MCF 10A (cell line): ENCODE measurements at places on chromosomes 5 and 9.

- no peak overlapping the region for H3K4me3 ChIP-seq
Measured at GRCh38 chr5:137696481-137696880, 39.4 kb downstream of the KLHL3 start.

DNA sequence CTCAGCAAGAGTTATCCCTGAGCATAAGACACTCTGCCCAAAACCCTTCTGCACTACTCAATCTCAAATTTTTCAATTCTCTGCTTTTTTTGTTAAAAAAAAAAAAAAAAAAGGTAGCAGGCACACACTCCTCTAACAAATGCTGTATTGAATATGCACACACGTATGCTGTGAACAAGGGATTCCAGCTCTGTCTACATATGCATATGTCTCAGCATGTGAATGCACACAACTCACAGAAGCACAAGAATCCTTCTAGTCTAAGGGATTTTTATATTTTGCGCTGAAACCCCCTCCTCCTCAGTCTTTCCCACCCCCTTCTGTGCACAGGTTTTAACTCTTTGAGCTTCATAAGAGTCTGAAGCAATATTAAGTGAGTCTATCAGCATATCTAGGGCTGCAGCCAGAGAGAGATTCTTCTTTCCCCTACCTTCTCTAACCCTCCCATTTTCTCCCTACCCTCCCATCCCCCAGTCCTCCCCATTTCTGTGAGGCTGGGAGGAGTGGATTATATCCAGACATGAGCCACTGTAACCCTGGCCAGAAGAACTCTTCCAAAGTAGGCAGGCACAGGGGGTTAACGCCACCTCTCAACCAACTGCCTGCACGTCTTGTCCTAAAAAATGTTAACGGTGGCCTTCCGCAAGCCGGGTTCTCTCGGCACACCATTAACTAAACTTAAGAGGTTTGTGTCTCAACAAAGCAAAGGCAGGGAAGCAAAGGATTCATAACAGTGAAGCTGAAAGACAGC is 1.0 kb downstream of the GABRB2 start:
- no peaks in the 10 kb centered on the region for H3K36me3 ChIP-seq
- H3K4me3 ChIP-seq = no peak overlapping the region
- DNase-seq = no peak
- peaks cover 11% of the 10 kb centered on the region for H3K4me1 ChIP-seq
- H3K27me3 ChIP-seq = peaks cover 87% of the 10 kb centered on the region

DNA sequence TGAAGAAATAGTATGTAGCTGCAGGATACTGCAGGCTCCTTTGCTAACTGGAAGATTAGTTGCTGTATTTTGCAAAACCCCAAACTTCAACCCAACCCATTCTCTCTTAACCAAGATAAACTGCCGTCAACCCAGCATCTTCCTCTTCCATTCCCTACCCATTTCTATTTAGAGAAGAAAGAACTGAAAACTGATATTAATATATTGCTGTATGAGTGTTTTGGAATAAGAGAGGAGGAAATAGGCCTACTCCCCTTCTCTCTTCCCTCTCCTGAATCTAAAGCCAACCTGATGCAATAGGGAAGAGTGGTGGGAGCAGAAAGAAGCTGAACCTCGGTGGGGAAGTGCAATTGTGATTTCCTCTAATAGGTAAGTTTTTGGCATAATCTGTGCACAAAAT is 83.7 kb downstream of the TMEM215 start:
- no peak overlapping the region for H3K4me3 ChIP-seq
- H3K36me3 ChIP-seq = no peaks in the 10 kb centered on the region
- H3K27me3 ChIP-seq = no peaks in the 10 kb centered on the region
- H3K27ac ChIP-seq = no peak overlapping the region
- no peaks in the 10 kb centered on the region for H3K4me1 ChIP-seq
- DNase-seq = no peak

DNA sequence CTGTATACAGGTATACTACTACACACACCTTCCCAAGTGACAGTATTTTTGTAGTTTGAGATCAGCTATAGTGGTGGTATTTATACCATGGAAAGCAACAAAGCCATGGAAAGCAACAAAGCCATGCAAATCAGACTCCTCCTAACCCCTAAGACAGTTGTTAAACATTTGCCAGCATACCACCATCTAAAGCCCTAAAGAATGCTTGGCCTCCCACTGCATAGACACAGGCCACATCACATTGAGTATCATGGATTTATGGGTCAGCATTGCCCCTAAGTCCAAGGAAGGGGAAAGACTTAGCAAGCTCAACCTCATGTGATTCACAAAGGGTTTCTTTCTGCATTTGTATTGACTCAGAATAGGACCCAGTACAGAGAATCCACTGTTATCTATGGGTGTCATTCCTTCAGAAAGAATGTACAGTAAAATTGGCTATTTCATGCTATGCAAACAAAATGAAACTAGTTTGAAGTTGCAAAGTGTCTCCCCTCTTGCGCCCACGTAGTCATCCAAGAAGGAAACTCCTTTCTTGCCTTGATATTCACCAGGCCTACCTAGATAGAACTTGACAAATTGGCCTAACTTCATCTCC is 70.4 kb upstream of the IQGAP2 start:
- no peaks in the 10 kb centered on the region for H3K4me1 ChIP-seq
- no peaks in the 10 kb centered on the region for H3K27me3 ChIP-seq
- H3K27ac ChIP-seq = no peak overlapping the region
- no peaks in the 10 kb centered on the region for H3K36me3 ChIP-seq

DNA sequence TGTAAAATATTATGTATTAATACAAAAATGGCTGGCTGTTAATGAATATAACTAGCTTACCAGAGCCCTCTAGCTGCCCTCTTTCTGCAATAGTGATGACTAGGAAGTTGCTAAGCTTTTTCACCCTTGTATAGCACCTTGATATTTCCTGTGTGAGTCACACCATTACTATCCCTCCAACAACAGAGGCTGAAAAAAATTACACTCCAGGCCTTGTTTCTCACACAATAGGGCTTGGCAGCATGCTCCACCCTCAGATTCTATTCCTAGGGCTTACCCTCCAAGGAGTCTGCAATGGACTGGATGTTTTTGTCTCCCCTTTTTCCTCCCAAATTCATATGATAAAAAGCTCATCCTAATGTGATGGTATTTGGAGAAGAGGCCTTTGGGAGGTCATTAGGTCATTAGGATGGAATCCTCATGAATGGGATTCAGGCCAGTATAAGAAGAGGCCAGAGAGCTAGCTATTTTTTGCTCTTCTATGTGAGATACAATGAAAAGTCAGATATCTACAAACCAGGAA is 184.6 kb upstream of the MAP1B start:
- H3K27me3 ChIP-seq = no peaks in the 10 kb centered on the region
- peaks cover 26% of the 10 kb centered on the region for H3K4me1 ChIP-seq
- H3K27ac ChIP-seq = peak overlapping the region; percentile 71
- no peak overlapping the region for H3K4me3 ChIP-seq
- peak; percentile 91 for DNase-seq

DNA sequence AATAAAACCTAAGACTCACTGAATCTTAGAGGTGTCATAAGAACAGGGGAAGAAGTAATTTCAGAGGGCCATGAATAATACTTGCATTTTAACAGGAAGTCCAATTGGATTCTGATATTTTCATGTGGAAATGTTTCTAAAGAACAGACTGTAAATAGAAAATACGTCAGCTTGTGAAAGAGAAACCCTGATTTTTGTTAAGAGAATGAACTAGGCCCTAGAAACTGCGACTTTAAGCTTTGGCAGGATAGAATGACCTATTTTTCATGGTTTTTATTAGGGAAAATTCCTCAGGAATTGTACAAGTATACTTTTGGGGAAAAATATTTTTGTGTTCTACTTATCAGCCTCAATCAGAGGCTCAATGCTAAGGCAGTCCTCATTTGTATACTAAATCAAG is 215.5 kb upstream of the ACTBL2 start:
- H3K27me3 ChIP-seq = no peaks in the 10 kb centered on the region
- no peaks in the 10 kb centered on the region for H3K36me3 ChIP-seq
- no peak for DNase-seq
- H3K27ac ChIP-seq = no peak overlapping the region
- peaks cover 21% of the 10 kb centered on the region for H3K4me1 ChIP-seq

GRCh38 chr9:123218831-123219230 is 49.6 kb downstream of the STRBP start:
- H3K36me3 ChIP-seq = no peaks in the 10 kb centered on the region
- DNase-seq = no peak
- H3K27ac ChIP-seq = no peak overlapping the region
- peaks cover 14% of the 10 kb centered on the region for H3K4me1 ChIP-seq
- no peaks in the 10 kb centered on the region for H3K27me3 ChIP-seq

DNA sequence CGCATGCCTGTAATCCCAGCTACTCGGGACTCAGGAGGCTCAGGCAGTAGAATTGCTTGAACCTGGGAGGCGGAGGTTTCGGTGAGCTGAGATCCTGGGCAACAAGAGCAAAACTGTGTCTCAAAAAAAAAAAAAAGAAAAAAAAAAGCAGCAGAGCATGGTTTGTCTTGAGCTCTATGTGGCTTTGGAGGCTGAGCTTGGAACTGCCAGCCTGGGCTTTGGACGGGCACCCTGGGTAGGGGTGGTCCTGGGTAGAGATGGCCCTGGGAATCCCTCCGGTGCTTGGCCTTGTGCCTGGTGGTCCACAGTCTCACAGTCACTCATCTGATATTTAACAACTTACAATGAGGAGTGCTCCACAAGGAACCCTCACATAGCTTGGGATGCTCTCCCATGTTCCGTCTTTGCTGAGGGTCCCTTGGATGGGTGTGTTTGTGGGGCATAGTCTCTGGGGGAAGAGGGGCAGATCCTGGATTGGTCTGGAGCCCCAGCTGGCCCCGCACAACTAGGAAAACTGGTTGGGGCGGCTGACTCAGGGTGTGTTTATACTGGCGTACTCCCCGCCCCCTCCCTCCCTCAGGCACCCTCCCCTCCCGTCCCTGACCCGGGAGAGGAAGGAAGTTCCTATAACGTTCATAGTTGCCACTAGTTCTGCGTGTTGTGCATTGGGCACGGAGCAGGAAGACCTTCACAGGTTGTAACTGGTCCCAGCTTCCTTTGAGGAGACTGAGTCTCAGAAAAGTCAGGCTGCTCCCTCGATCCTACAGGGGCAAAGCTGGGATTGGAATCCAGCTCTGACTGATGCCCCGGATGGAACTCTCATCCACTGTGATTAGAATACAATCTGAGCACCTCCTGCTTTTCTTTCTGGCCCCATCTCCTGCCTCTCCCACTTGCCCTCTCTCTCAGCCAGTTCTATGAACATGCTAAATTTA is 11.2 kb downstream of the IER5L start:
- peak; percentile 81 for DNase-seq
- no peaks in the 10 kb centered on the region for H3K27me3 ChIP-seq
- peak overlapping the region; percentile 87 for H3K27ac ChIP-seq
- H3K4me1 ChIP-seq = peaks cover 25% of the 10 kb centered on the region
- peak overlapping the region; percentile 63 for H3K4me3 ChIP-seq

DNA sequence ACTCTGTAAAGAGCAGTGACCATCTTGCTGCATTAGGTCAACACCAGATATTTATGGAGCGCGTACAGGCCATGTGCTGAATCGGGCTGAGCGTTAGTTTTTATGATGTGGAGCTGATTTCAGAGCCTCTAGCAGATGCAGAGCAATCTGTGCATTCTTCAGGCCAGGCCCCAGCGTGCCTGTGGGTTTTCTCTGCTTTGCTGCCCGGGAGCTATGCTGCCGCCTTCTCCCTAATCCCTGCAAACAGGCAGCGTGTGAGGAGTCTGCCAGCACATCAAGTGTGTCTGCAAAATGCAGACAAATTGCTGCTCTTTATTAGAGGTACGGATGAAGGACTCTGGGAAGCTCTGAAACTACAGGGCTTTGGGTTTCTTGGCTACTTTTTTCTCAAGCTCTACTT is 170.0 kb downstream of the NTRK2 start:
- H3K4me1 ChIP-seq = no peaks in the 10 kb centered on the region
- H3K27ac ChIP-seq = no peak overlapping the region
- no peaks in the 10 kb centered on the region for H3K36me3 ChIP-seq
- no peak overlapping the region for H3K4me3 ChIP-seq
- DNase-seq = no peak

DNA sequence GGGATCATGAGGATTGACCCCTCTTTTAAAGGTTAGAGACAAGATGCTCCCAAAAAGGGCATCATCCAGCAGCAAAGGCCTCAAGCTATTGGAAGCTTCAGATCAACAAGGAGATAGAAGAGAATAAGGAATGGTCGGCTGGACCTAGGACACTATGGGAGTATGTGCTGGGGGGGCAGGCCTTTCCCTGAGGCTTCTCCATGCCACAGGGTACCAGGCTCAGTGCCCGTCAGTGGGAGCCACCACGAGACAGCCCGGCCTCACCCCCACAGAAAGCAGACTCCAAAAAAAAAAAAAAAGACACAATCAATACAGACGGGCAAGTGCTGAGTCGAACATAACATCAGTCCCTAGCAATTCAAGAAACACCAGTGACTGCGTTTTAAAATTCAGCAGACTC is 117.4 kb downstream of the KLHL3 start:
- H3K4me1 ChIP-seq = peaks cover 38% of the 10 kb centered on the region
- DNase-seq = no peak
- H3K27ac ChIP-seq = no peak overlapping the region
- no peaks in the 10 kb centered on the region for H3K27me3 ChIP-seq
- peaks cover 4% of the 10 kb centered on the region for H3K36me3 ChIP-seq

DNA sequence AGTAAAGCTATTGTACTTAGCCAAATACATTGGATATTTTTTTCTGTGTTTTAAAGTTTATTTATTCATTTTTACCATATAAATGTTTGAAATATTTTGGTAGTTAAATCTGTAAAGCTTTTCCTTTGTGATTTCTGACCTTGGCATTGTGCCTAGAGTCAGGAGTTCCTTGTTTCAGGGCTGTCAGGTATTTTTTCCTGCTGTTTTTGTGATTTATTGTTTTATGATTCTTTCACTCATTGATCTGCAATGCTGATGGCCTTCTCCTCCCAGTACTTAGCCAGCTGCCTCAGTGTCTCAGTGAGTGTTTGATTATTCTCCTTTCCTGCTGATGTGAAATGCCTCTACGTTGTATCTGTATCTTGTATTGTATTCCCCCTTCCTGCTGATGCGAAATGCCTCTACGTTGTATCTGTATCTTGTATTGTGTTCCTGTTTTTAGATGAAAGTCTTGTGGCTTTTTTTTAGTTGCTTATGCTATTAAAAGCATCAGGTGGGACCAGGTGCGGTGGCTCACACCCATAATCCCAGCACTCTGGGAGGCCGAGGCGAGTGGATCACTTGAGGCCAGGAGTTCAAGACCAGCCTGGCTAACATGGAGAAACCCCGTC is 61.0 kb downstream of the EHMT1 start:
- peaks cover under 1% of the 10 kb centered on the region for H3K4me1 ChIP-seq
- peaks cover 57% of the 10 kb centered on the region for H3K36me3 ChIP-seq
- no peak overlapping the region for H3K4me3 ChIP-seq
- no peak for DNase-seq
- no peaks in the 10 kb centered on the region for H3K27me3 ChIP-seq
